ENCODE measurements at places on chromosomes 3 and 15.

GRCh38 chr3:71662056-71662455, 63.1 kb downstream of the EIF4E3 start:
- DNase-seq = no peak

- no peak for DNase-seq
These were observed 11.5 kb downstream of the LIPC start for GRCh38 chr15:58443308-58443707.

DNA sequence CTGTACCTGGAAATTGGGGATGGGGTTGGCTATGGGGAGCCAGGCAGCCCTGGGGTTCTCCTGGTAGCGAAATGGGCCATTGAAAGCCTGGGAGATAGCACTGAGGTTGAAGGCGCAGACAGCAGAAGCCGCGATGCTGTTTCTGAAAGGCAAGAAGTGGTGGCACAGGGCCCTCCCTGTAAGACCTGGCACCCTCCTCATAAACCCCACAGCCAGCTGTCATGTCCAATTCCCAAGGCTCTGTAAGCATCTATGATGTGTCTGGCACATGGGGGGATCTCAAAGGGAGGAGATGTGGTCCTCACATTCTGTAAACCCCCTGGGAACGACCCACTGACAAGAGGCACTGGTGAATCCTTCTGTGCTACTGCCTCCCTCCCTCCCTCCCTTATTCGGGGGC, 104.0 kb downstream of the SEMA5B start:
- DNase-seq = no peak

DNA sequence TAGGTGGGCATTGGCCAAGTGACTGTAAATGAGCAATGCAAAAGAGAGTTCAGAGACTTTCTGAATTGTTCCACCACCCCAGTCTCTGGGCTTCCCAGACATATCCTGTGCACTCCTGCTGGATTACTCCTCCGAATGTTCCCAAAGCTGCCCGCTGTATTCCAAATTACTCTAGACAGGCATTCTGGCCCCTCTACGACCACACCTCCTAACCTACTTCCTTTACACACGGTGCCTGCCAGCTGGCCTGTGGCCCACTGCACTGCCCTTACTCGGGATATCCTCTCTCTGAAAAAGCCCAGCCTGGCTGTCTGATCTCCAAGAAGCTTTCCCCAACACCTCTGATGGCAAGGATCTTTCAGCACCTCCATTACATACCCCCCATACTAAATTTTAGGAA, 66.6 kb downstream of the DUT start:
- no peak for DNase-seq

DNA sequence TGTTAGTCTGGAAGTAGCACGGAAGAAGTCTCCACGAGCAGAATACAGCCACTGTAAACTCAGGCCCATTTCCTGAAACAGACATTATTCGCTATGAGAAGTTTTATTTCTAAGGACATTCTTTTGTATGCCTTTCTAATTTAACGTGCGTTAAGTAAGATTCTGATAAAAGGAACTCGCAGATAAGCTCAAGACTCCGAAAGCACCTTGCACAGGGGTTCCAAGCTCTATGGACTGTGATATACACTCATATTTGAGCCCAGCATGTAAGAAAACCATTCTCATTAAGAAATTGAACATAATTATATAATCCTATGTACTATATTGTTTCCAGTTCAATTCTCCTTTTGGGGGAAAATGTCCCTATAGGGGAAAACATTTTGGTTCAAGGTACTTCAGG, 28.4 kb downstream of the TFRC start:
- no peak for DNase-seq

DNA sequence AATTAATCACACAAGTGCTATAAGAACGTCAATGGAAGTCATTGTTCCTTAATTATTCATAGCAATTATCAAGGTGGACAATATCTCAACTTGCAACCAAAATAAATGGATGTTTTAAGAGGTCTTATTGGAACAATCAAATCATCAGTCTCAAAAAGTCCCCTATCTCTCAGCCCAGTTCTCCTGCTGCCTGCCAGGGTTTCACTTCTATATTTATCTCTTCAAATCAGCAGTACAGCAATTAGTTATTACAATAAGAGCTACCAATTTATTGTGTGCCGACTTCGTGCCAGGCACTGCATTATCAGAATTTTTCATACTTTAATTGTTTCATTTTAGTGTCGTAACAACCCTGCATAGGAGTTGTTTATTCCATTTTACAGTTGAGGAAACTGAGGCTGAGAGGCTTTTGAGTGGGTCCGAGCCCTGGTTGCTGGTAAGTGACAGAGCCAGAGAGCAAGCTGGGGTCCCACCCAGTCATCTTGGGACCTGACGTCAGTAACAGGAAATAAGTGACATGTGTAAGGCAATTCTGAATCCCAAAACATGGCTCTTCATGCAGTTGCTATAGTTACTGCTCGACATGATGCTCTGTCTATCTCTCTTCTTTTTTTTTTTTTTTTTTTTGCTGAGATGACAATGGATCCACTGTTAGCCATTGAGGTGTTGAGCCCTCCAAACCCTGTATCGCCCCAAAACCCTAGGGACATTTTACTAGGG, 8.8 kb upstream of the KCTD6 start:
- no peak for DNase-seq

DNA sequence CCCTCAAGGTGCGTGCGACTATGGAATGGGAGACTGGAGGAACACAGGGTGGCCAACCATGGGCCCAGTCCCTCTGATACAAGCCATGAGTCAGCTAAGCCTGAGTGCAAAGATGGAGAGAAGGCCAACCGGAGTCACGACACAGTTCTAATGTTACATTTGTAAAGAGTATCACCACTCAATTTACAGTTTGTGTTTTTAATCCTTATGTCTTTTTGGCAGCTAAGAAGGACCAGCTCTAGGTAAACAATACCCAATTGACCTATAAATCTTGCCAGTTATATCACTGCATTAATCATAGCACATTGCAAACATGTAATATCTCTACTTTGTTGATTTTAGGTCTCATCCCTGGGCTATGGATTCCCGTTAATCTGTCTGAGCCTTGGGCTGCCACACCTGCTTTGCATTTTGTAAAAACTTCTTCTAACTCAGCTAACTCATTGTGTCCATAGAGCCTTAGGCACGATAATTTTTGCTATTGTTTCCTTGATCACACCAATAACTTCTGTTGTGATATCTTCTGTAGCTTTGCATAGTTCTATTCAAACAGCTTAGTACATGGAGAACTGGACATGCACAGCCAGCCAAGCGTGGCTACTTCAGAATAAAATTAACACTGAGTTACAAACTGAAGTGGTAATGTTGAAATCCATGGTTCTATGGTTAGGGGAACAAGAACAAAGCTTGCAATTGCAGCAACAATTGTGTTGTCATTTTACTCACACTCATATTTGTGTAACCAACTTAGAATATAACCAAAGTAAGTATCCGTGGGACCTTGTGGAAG, 50.3 kb downstream of the LSM3 start:
- DNase-seq = no peak

DNA sequence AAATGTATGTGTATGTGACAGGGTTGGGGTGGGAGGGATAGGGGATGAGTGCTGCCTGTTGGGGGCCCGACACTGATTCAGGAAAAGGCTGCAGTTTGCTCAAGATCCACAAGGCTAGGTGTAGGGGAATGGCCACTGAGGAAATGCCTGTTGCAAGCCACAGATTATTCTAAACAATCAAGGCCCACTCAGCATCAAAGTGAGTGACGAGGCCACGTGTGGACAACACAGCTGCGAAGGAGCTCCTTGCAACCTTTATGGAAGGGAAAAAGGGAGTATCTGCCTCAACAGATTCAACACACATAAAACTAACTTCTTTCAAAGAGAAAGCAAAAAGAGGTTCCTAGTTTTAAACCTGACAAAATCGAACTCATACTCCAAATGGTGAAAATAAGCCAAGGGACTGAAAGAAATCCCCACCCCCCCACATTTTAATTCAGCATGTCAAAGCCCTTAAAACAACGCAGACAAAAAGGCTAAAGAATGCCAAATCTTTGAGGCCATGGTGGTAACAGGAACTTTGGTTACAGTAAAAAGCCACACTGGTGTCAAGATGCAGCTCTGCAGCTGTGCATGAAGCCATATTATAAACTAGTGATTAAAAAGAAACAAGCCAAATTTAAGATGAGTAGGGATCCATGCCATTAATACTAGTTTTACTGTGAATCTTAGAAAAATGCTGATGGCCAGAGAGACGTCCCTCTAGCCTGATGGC, 3.6 kb downstream of the POLG start:
- DNase-seq = no peak

DNA sequence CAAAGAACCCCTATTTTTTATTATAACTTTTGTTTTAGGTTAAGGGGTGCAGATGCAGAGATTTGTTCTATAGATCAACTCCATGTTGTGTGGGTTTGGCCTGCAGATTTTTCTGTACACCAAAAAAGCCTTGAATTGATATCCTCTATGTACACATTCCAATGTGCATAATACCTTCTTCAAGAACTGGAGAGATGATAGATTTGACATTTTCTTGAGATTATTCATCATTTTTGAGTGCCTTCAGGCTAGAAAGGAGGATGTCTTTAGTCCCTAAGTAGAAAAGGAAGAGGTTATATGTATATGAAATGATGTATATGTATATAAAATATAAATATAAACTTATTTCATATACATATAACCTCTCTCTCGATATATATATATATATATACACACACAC, 1190.0 kb upstream of the ALCAM start:
- DNase-seq = no peak

- no peak for DNase-seq
These were observed 23.3 kb upstream of the NEO1 start for GRCh38 chr15:73028831-73029451.

- DNase-seq = no peak
These were observed 9.9 kb downstream of the CRABP1 start for GRCh38 chr15:78350058-78350457.

- no peak for DNase-seq
These were observed 67.9 kb upstream of the TNIK start for GRCh38 chr3:171528102-171528501.

GRCh38 chr15:46413799-46414198, 779.0 kb downstream of the SQOR start:
- DNase-seq = no peak

DNA sequence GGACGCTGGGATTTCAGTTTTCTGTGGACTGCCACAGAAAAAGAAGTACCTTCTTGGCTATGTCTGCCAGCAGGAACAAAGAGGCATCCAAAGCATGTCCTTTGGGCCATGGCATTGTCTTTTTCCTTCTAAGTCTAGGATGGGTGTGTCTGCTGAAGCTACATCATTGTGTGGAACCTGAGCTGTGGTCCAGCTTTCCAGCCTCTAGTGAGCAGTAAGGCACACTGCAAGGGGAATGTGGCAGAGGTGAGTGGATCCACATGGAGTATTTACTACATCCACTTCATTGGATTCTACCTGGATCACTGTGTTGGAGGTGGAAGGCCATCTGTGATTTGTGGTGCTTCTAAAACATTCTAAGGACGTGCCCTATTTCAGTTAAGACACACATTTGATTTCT, 23.7 kb downstream of the CMTM8 start:
- no peak for DNase-seq

DNA sequence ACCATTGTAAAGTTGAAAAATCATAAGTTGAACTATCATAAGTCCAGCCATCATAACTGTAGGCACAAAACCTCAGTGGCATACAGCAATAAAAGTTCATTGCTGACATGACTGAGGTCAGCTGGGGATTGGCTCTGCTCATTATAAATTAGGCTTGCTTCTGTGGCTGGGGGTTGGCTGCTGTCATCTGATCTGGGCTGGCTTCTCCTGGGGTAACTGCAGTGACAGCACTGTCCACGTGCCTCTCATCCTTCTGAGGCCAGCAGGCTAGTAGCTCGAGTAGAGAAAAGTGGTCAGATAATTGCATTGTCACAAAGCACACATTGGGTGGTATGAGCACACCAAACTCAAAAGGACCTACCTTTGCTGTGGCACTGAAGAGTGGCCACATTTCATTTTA, 31.3 kb downstream of the CMTM7 start:
- no peak for DNase-seq

- no peak for DNase-seq
These were observed 15.7 kb upstream of the CNBP start for GRCh38 chr3:129199366-129199765.

DNA sequence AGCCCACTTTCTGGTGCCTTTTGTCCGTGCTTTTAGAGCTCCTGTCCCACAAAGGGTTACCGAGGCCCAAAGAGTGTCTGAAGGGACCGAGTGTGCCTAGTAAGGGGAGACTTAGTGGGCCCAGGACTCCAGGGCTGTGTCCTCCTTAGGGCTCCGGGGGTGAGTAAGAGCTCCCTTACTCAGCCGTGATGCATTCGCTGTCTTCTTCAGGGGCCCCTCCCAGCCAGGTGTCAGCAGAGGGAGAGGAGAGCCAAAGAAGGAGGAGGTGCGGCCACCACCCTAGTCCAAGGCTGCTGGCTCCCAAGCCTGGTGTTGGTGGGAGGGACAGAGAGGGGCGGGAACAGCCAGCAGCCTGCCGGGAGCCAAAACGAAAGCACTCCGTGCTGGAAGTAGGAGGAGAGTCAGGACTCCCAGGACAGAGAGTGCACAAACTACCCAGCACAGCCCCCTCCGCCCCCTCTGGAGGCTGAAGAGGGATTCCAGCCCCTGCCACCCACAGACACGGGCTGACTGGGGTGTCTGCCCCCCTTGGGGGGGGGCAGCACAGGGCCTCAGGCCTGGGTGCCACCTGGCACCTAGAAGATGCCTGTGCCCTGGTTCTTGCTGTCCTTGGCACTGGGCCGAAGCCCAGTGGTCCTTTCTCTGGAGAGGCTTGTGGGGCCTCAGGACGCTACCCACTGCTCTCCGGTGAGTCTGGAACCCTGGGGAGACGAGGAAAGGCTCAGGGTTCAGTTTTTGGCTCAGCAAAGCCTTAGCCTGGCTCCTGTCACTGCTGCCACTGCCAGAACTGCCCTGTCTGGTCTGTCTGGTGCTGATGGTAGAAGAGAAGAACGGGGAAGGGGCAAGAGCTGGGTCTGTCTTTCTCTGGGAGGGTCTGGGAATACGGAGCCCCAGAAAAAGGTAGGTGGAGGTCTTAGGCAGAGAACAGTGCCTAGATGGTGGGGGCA, at the start of gene IL17RC:
Gene IL17RC, plus strand, starts transcription at position 365 of the 947 bp plus-strand sequence. Its CDS starts 218 bp downstream, at position 583.
- DNase-seq = peak; percentile 34

DNA sequence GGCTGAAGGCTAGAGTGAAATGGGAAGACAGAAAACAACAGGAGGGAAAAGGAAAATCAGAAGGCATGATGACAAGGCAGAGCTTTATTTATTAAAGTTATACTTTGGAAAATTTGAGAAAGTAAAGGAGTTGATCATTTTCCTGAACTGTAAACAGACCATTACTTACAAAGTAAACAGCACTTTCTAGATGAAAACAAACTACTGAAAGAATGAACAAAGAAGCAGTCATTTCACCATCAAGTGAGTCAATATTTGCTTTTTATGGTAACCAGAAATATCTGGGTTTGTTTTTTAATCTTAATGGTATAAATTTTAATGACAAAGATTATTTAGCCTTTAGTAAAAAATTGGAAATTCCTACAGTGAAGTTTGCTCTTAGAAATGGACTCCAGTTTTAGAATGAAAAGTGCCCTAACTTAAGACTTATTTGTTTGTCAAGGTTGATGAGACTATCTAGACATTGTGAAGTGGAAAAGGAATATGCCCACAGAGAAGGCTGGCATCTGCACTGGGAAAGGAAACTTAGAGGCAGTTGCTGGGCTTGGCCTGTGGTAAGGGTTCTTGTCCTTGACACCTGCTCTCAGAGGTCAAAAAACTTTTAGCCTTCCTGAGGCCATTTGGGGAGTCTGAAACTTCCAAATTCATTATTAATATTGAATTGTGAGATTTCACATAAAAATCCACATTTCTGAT, 47.2 kb downstream of the SPTSSB start:
- DNase-seq = no peak

- DNase-seq = no peak
These were observed 61.8 kb downstream of the ZBBX start for GRCh38 chr3:167318306-167318705.

- no peak for DNase-seq
These were observed 33.6 kb downstream of the CD200 start for GRCh38 chr3:112366522-112366921.

Data from GM20000 (cell line).